Muscle of leg (tissue), 16 donors: ENCODE measurements at places on chromosomes 1 and 21. TPM values are rescaled to one million over a fixed set of nuclear protein-coding genes. Genes with fewer than 3 reads are reported as not detected.

IRF2BP2 gene
- 61.4 TPM for total RNA-seq

PAQR6 gene
- total RNA-seq, result 1.2 TPM

SPOCD1 gene
- total RNA-seq, result 0.13 TPM

LYPD8 gene
- total RNA-seq, result not detected

CD1E gene
- total RNA-seq, result 0.18 TPM
